ENCODE measurements at places on chromosomes 5 and 9. TPM values are rescaled to one million over a fixed set of nuclear protein-coding genes. Genes with fewer than 3 reads are reported as not detected.

The AHRR gene
- 4.9 TPM for total RNA-seq

The HK3 gene
- total RNA-seq: not detected

The LCP2 gene
- total RNA-seq: not detected

The DCTN3 gene
- total RNA-seq: 96.3 TPM

The SPINK7 gene
- total RNA-seq: not detected

The PHF2 gene
- 18.2 TPM for total RNA-seq

The CKMT2 gene
- total RNA-seq: not detected

The NR5A1 gene
- total RNA-seq: not detected

The C9orf153 gene
- 0.14 TPM for total RNA-seq

The RORB gene
- total RNA-seq: not detected

The TNFSF8 gene
- total RNA-seq: not detected

The ADRB2 gene
- total RNA-seq: 0.73 TPM

The RNF224 gene
- total RNA-seq: 0.36 TPM

The CCL21 gene
- total RNA-seq: not detected

The PRR16 gene
- total RNA-seq: not detected

The GFPT2 gene
- total RNA-seq: 62.8 TPM

The ZDHHC11B gene
- 1.1 TPM for total RNA-seq

The UGCG gene
- 23.5 TPM for total RNA-seq

The FOXI1 gene
- not detected for total RNA-seq

The ZDHHC12 gene
- total RNA-seq: 96.2 TPM

The PNPLA7 gene
- 1.1 TPM for total RNA-seq

The CAMK2A gene
- 1.1 TPM for total RNA-seq

The IL31RA gene
- 1.4 TPM for total RNA-seq

The CDKN2B gene
- total RNA-seq: not detected

The MELK gene
- 75.9 TPM for total RNA-seq

The TAS2R1 gene
- not detected for total RNA-seq

The LRRC19 gene
- total RNA-seq: not detected

The FGF10 gene
- not detected for total RNA-seq

The SAXO1 gene
- total RNA-seq: not detected

The CARD9 gene
- 1.0 TPM for total RNA-seq

All from A549 treated with ZK216348 at 1 μM for 4 hours (cell line).